H9 (cell line): ENCODE measurements at places on chromosomes 6 and 20.

GRCh38 chr20:46905364-46906125 lies 10.9 kb downstream of the EYA2 start:
- no peaks in the 10 kb centered on the region for H3K4me1 ChIP-seq
- H3K36me3 ChIP-seq, result no peaks in the 10 kb centered on the region
- no peaks in the 10 kb centered on the region; the same call in 1 of the 2 replicates for H3K27me3 ChIP-seq
- no peak for DNase-seq
- H3K27ac ChIP-seq, result no peak overlapping the region

DNA sequence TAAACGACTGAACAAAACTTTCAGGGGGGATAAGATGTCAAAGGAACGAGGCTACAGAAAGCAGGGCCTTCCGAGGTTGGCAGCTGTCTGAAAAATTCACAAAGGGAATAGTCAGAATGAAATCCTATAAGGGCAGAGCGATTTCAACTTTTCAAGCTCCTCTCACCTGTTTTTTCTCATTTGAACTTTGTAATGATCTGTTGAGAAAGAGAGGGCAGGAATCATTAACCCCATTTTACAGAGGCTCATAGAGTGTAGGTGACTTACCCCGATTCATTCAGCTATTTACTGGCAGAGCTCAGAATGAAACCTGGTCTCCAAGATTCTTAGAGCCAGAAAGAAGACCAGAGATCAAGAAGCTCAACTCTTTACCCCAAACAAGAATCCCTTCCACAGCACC lies 266.1 kb upstream of the ARID1B start:
- no peak for DNase-seq
- H3K36me3 ChIP-seq, result no peaks in the 10 kb centered on the region

- no peak overlapping the region for H3K4me3 ChIP-seq
- 0 out of 2 replicates have a peak, but pooled peaks cover 5% of the 10 kb centered on the region for H3K4me1 ChIP-seq
- peaks cover 7% of the 10 kb centered on the region for H3K36me3 ChIP-seq
- no peak for DNase-seq
- no peaks in the 10 kb centered on the region for H3K27me3 ChIP-seq
Measured at GRCh38 chr20:16781496-16781895, 33.3 kb downstream of the OTOR start.

GRCh38 chr20:46755483-46756413 lies 46.3 kb downstream of the SLC2A10 start:
- H3K4me3 ChIP-seq, result no peak overlapping the region
- no peaks in the 10 kb centered on the region for H3K36me3 ChIP-seq
- H3K4me1 ChIP-seq, result no peaks in the 10 kb centered on the region
- no peak for DNase-seq
- no peaks in the 10 kb centered on the region for H3K27me3 ChIP-seq

- DNase-seq, result peak; percentile 31
- H3K27ac ChIP-seq, result no peak overlapping the region
- no peaks in the 10 kb centered on the region for H3K27me3 ChIP-seq
- H3K36me3 ChIP-seq, result no peaks in the 10 kb centered on the region
- H3K4me3 ChIP-seq, result no peak overlapping the region
Measured at GRCh38 chr6:50585441-50586330, 127.6 kb upstream of the TFAP2D start.
